ENCODE measurements at places on chromosomes 16 and 17.

DNA sequence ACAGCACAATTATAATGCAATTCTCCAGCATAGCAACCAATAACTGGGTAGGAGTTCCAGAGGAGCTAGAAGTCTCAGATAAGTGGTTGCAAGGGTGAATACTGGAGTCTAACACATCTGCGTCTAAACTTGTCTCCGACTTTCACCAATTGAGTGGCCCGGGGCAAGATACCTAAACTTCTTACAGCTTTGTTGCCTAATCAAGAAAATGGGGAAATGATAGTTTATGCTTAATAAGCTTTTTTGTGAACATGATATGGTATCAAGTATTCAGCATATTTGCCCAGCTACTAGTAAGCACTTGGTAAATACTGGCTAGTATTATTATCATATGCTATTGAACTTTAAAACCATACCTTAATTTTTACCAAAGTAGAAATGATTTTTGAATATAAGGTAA is 183.5 kb downstream of the KCNJ2 start:
- no peaks in the 10 kb centered on the region for H3K36me3 ChIP-seq
- H3K27me3 ChIP-seq: no peaks in the 10 kb centered on the region
- H3K4me1 ChIP-seq: no peaks in the 10 kb centered on the region
- H3K27ac ChIP-seq: no peak overlapping the region

GRCh38 chr16:50596762-50597450 is 48.7 kb downstream of the NKD1 start:
- no peak overlapping the region for H3K27ac ChIP-seq
- no peak for DNase-seq
- no peak overlapping the region for H3K4me3 ChIP-seq
- no peaks in the 10 kb centered on the region for H3K27me3 ChIP-seq
- H3K4me1 ChIP-seq: peaks cover 5% of the 10 kb centered on the region
- no peaks in the 10 kb centered on the region for H3K36me3 ChIP-seq

DNA sequence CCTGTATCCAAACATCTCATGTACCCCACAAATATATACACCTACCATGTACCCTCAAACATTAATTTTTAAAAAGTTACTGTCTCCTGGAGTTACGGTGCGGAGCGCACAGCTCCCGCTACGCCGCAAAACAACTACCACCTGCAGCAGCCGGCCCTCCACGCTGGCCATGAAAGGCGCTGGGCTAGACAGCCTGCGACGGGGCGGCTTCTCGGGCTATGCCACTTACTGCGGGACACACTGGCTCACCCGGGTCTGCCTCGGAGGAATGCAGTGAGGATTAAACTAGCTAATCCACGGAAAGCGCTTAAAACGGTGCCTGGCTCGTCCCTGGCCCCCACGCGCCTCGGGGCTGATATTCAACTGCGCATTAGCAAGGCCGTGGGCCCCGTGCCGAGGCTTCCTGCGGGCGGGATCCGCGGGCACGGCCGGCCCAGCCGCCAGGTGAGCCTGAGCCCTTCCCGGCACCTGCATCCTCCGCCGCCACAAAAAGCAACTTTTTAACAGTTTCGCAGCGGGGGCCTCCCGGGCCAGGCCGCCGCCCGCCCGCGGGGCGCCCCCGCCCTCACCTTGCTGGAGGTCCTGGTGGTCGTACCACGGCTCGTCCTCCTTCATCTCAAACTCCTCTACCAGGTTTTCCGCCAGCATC is 633 bp downstream of the CDR2 start:
- peaks cover 2% of the 10 kb centered on the region for H3K27me3 ChIP-seq
- peak; percentile 81 for DNase-seq
- H3K4me1 ChIP-seq: peaks cover 44% of the 10 kb centered on the region
- peak overlapping the region; percentile 95 for H3K27ac ChIP-seq
- peak overlapping the region; percentile 98 for H3K4me3 ChIP-seq
- H3K36me3 ChIP-seq: peaks cover 24% of the 10 kb centered on the region

GRCh38 chr17:760371-760770 is 8.3 kb upstream of the GEMIN4 start:
- no peak for DNase-seq
- H3K36me3 ChIP-seq: peaks cover 43% of the 10 kb centered on the region
- no peak overlapping the region for H3K4me3 ChIP-seq
- H3K27ac ChIP-seq: no peak overlapping the region
- H3K27me3 ChIP-seq: no peaks in the 10 kb centered on the region
- H3K4me1 ChIP-seq: no peaks in the 10 kb centered on the region

GRCh38 chr16:3467921-3468320 is 24.4 kb downstream of the NAA60 start:
- H3K27me3 ChIP-seq: no peaks in the 10 kb centered on the region
- H3K27ac ChIP-seq: no peak overlapping the region
- H3K4me3 ChIP-seq: no peak overlapping the region
- H3K4me1 ChIP-seq: peaks cover 29% of the 10 kb centered on the region
- peaks cover 26% of the 10 kb centered on the region for H3K36me3 ChIP-seq

- H3K36me3 ChIP-seq: peaks cover 54% of the 10 kb centered on the region
- H3K4me3 ChIP-seq: no peak overlapping the region
- peaks cover 9% of the 10 kb centered on the region for H3K4me1 ChIP-seq
- peak overlapping the region; percentile 48 for H3K27ac ChIP-seq
- DNase-seq: no peak
These were observed 17.9 kb downstream of the BFAR start for GRCh38 chr16:14650629-14651028.

GRCh38 chr16:53091466-53092211 is 36.8 kb downstream of the CHD9 start:
- H3K27me3 ChIP-seq: no peaks in the 10 kb centered on the region
- no peak overlapping the region for H3K27ac ChIP-seq
- no peak for DNase-seq
- peaks cover 2% of the 10 kb centered on the region for H3K36me3 ChIP-seq
- H3K4me1 ChIP-seq: peaks cover 32% of the 10 kb centered on the region
- H3K4me3 ChIP-seq: no peak overlapping the region

GRCh38 chr17:4590981-4591453 is 6.7 kb downstream of the SMTNL2 start:
- H3K27ac ChIP-seq: no peak overlapping the region
- no peaks in the 10 kb centered on the region for H3K36me3 ChIP-seq
- peaks cover 19% of the 10 kb centered on the region for H3K27me3 ChIP-seq
- no peak overlapping the region for H3K4me3 ChIP-seq

DNA sequence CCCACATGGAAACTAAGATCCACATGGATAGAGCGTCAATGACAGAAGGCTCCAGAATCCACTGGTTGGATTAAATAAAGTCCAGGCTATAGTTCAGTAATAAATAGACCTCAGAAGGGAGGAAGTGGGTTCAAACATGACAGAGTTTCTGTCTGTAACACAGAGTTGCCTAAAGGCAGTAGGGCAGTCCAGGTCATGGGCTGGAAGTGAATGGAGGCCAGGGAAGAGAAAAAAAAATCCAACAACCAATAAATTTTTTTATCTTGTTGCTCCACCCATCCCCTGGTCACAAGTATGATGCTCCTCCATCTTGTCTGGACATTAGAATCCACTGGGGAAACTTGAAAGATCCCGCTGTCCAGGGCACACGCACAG is 92.4 kb downstream of the RGS9 start:
- peak overlapping the region; percentile 68 for H3K4me3 ChIP-seq
- no peak for DNase-seq
- H3K4me1 ChIP-seq: peaks cover 30% of the 10 kb centered on the region
- H3K27ac ChIP-seq: peak overlapping the region; percentile 93
- H3K27me3 ChIP-seq: peaks cover 28% of the 10 kb centered on the region
- H3K36me3 ChIP-seq: no peaks in the 10 kb centered on the region

DNA sequence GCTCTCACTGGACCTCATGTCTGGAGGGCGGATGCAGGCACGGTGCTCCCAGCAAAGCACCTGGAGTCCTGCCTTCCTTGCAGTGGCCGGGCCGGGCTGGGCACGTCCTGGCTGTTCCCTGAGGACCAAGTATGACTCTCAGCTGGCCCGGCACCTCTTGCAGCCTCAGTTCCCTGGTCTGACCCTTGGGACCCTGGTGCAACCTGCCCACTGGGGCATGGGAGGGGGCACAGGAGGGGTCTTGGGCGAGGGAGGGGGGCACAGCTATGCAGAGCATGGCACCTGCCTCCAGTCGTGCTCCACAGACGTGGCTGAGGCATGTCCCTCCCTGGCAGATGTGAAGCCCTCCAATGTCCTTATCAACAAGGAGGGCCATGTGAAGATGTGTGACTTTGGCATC is 19.6 kb downstream of the MAP2K3 start:
- H3K4me3 ChIP-seq: no peak overlapping the region
- H3K4me1 ChIP-seq: peaks cover 2% of the 10 kb centered on the region
- H3K27me3 ChIP-seq: no peaks in the 10 kb centered on the region
- peaks cover 74% of the 10 kb centered on the region for H3K36me3 ChIP-seq

- H3K4me1 ChIP-seq: no peaks in the 10 kb centered on the region
- H3K36me3 ChIP-seq: peaks cover 2% of the 10 kb centered on the region
- no peak for DNase-seq
- no peak overlapping the region for H3K27ac ChIP-seq
- H3K4me3 ChIP-seq: no peak overlapping the region
These were observed 5.8 kb downstream of the NLGN2 start for GRCh38 chr17:7413346-7413985.

DNA sequence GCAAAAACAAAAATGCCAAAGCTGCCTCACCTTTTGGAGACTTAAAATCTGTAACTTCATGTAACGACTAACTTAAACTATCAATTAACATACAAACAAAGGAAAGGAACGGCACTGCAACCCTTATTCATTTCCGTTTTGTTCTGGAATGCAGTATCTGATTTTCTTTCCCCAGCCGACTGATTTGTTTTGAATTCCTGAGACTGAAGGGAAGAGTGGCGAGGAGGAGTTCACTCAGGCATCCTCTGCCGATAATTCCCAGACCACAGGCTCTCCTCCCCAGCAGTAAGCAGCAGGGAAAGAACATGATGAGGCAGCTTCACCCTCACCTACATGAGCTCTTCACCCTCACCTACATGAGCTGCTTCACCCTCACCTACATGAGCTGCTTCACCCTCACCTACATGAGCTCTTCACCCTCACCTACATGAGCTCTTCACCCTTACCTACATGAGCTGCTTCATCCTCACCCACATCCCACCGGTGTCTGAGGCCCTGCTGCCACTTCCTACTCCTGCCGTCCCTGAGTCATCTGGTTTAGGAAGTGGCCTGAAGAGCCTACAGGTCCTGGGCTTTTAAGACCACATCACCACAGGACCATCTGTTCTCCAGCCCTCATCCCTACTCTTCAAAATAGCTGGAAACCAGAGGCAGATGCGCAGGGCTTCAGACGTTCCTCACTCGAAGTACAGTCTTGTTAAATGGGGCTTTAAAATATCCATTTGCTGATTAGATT is 168.0 kb upstream of the RPH3AL start:
- peaks cover 7% of the 10 kb centered on the region for H3K4me1 ChIP-seq
- DNase-seq: no peak
- no peak overlapping the region for H3K4me3 ChIP-seq
- H3K36me3 ChIP-seq: peaks cover 28% of the 10 kb centered on the region
- peak overlapping the region; percentile 4 for H3K27ac ChIP-seq
- no peaks in the 10 kb centered on the region for H3K27me3 ChIP-seq

DNA sequence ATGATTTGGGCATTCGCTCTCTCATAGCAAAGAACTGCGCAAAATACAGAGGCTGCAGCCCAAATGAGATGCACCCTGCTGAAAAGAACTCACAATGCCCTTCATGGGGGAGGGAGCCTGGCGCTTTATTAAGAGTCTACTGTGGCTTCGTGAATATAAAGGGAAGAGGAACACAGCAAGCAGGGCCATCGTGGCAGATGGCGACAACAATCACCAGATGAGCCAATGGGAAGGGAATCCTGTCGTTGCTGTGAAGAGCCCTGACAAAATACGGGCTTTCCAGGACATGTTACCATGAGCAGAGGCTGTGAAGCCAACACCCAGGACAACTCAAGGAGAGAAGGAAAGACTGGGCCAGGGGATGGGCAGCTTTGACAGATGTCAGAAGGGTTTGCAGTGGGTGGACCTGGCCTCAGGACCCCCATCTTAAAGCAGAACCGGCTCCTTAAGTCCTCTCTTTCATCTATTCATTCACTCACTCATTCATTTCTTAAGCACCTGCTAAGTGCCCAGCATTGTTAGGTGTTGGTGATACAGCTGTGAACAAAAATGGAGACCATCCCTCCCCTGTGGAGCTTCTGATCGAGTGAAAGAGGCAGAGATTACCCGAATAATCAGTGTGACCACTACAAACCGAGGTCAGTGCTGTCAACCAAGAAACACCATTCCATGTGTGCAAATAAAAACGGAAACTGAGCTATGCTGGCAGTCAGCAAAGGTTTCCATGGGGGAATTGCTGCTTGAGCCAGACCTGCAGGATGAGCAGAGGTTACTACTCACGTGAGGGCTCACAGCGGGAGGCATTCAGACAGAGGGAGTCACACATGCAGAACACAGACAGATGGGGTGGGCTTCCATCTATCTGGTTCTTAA is 125.8 kb downstream of the DYNLRB2 start:
- H3K27ac ChIP-seq: no peak overlapping the region
- H3K27me3 ChIP-seq: no peaks in the 10 kb centered on the region
- peak; percentile 47 for DNase-seq
- peaks cover 43% of the 10 kb centered on the region for H3K36me3 ChIP-seq
- no peak overlapping the region for H3K4me3 ChIP-seq
- H3K4me1 ChIP-seq: peaks cover 17% of the 10 kb centered on the region

GRCh38 chr16:67936124-67936879 is at the start of gene PSMB10:
Gene PSMB10, minus strand, starts transcription at chr16:67936850. Its CDS starts 101 bp downstream, at chr16:67936749.
- H3K27me3 ChIP-seq: no peaks in the 10 kb centered on the region
- DNase-seq: no peak
- peak within 1 kb of the TSS; percentile 100 for H3K4me3 ChIP-seq
- peaks cover 45% of the 10 kb centered on the region for H3K36me3 ChIP-seq
- peak within 1 kb of the TSS; percentile 92 for H3K27ac ChIP-seq
- H3K4me1 ChIP-seq: peaks cover 33% of the 10 kb centered on the region

DNA sequence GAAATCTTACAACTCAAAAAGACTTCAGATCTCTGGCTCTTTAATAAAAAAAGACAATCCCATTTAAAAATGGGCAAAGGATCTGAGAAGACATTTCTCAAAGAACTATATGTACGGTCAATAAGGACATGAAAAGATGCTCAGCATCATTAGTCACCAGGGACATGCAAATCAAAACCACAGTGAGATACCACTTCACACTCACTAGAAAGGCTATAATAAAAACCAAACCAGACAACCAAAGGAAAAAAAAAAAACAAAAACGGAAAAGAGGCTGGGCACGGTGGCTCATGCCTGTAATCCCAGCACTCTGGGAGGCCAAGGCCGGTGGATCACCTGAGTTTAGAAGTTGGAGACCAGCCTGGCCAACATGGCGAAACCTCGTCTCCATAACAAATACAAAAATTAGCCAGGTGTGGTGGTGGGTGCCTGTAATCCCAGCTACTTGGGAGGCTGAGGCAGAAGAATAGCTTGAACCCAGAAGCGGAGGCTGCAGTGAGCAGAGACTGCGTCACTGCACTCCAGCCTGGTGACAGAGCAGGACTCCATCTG is 1.7 kb upstream of the NPIPB7 start:
- peaks cover 25% of the 10 kb centered on the region for H3K36me3 ChIP-seq
- H3K27ac ChIP-seq: peak overlapping the region; percentile 44
- no peak overlapping the region for H3K4me3 ChIP-seq
- H3K4me1 ChIP-seq: peaks cover 5% of the 10 kb centered on the region
- DNase-seq: peak; percentile 43
- no peaks in the 10 kb centered on the region for H3K27me3 ChIP-seq

- H3K4me3 ChIP-seq: no peak overlapping the region
- H3K27me3 ChIP-seq: no peaks in the 10 kb centered on the region
- no peak for DNase-seq
- no peak overlapping the region for H3K27ac ChIP-seq
- peaks cover 2% of the 10 kb centered on the region for H3K4me1 ChIP-seq
These were observed 171.0 kb downstream of the CCDC182 start for GRCh38 chr17:57574040-57574513.
